Renal cortex interstitium (tissue), 15 donors: ENCODE measurements at places on chromosomes 3 and 15. TPM values are rescaled to one million over a fixed set of nuclear protein-coding genes. Genes with fewer than 3 reads are reported as not detected.

SLC28A2 gene
- polyA plus RNA-seq = 0.82 TPM

CHRFAM7A gene
- 6.0 TPM for polyA plus RNA-seq

CMTM8 gene
- 10.0 TPM for polyA plus RNA-seq

TUSC7 gene
- polyA plus RNA-seq = not detected

FAN1 gene
- 29.1 TPM for polyA plus RNA-seq

GRCh38 chr3:181637056-181637455 lies 74.7 kb upstream of the SOX2 start:
- no peak for DNase-seq

DNA sequence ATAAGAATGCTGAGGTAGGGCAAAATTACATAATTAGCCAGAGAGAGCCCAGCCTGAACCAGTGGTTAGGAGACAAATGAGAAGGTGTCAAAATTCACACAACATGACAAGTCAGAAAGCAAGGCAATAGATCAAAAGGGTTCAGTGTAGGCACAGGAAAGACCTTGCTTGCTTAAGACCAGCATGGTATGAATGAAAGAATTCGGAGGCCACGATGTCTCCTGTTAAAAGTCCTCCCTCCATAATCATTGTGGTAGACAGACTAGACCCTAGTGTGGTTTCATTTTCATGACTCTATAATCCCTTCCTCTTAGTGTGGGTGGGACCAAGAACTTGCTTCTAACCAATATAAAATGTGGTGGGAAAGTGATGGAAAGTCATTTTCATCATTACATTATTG lies 98.7 kb upstream of the ANKRD28 start:
- no peak for DNase-seq

GRCh38 chr15:69163141-69163669 lies 2.8 kb downstream of the GLCE start:
- DNase-seq = no peak
